Upper lobe of right lung (tissue), 1 donor: ENCODE measurements at places on chromosomes 2 and 18. TPM values are rescaled to one million over a fixed set of nuclear protein-coding genes. Genes with fewer than 3 reads are reported as not detected.

GRCh38 chr2:61493523-61493942, 22.6 kb upstream of the USP34 start:
- DNase-seq = no peak

GRCh38 chr2:151071382-151071781, 190.3 kb downstream of the RBM43 start:
- DNase-seq = no peak

DNA sequence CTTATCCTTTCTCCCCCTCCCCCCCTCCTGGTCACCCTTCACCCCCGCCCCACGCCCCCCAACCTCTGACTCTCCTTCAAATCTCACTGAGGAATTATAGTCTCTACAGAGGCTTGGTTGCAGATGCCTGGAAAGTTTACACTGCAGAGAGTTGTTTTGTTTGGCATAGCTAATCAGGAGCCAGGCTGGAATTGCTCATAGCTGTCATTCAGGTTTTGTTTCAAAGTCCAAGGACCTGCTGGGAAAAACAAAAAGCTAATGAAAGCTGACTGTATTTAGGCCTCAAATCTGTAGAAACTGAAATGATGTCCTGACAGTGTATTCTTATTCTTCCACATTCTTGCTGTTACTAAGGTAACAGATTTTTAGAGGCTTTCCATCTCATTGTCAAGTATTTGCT, 22.6 kb downstream of the GREB1L start:
- no peak for DNase-seq

Gene CXCR2
- total RNA-seq = 9.0 TPM

Gene TCF23
- total RNA-seq = not detected

DNA sequence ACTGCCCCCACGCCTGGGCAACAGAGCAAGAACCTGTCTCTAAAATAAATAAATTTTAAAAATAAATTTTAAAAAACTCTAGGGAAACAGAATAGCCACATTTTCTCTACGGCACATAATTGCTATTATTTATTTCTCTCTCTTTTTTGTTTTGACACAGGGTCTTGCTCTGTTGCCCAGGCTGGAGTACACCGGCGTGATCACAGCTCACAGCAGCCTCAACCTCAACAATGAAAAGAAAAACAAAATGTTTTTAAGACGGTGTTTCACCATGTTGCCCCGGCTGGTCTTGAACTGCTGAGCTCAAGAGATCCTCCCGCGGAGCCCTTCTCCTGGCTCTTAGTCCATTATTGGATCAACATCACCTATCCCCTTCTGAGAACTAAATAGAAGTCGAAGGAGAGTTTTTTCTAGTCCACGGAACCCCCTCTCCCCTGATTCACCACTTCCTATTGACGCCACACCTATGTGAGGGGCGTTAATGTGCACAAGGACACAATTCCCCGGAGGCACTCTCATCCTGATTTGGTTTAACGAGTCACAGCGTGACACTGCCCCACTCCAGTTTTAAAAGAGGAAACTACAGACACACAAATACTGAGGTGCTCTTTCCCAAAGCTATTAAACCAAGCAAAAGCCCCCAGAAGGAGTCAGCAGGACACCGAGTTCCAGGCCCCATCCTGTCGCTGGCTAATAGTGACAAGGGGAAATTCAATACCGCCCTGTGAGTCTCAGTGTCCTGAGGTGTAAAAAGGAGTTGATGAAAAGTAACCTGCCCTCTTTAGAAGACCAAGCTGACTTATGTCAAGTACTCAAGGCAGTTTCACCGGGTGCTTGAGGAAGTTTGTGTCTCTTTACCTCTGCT, 1.1 kb downstream of the NPC1 start:
- no peak for DNase-seq

GRCh38 chr2:148814860-148815419, 60.1 kb upstream of the KIF5C start:
- no peak for DNase-seq

Gene PIKFYVE
- 32.5 TPM for total RNA-seq

DNA sequence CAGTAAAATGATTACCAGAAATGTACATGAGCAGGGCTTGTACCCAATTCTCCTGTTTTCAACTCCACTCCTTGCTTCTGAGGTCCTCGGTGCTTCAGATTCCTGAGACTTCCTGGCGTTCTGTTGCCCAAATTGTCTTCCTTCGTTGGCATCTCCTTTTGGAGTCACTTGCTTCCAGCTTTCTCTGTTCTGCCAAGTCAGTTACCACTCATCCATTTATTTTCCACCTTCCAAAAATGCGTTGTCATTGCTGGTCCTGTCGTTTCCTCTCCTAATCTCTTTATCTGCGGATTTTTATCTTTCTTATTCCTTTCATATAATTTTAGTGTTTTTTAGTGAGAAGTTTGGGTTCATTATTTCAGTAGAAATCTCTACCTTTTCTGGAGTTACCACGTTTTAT, 18.5 kb upstream of the EFR3B start:
- DNase-seq = no peak

Gene SNTG2
- total RNA-seq = 3.6 TPM

- no peak for DNase-seq
These were observed 72.2 kb upstream of the MEIS1 start for GRCh38 chr2:66362701-66363100.

DNA sequence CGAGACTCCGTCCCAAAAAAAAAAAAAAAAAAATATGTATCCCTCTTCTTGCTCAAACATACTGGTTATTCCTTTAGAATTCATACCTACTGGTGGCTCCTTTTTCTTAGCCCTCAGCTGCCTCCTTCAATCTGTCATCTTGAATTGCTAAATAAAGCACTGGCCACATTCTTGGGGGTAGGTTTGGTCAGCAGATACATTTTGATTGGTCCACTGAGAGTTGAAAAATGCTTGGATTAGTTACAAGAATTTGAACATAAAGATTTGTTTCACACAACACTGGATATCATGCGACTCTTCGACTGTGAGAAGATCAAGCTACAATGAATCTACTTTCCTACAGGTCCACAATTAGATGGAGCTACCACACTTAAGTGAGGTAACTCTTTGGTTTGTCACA, 906.1 kb upstream of the SLC39A10 start:
- no peak for DNase-seq

Gene EGR4
- not detected for total RNA-seq

- no peak for DNase-seq
These were observed 16.8 kb downstream of the AKAIN1 start for GRCh38 chr18:5180254-5180653.

Gene SIX3
- total RNA-seq = not detected

- DNase-seq = no peak
These were observed 525.8 kb upstream of the LINC00305 start for GRCh38 chr18:64674694-64675093.

- DNase-seq = no peak
These were observed 465 bp downstream of the SEPTIN10 start for GRCh38 chr2:109613081-109613921.

- no peak for DNase-seq
These were observed 69.0 kb downstream of the DDX1 start for GRCh38 chr2:15660491-15661294.

GRCh38 chr2:152584301-152584700, 133.0 kb downstream of the PRPF40A start:
- DNase-seq = no peak

Gene SAG
- total RNA-seq = not detected

- DNase-seq = no peak
These were observed 41.1 kb downstream of the UPP2 start for GRCh38 chr2:158142568-158143332.

Gene SERPINB7
- 0.29 TPM for total RNA-seq

DNA sequence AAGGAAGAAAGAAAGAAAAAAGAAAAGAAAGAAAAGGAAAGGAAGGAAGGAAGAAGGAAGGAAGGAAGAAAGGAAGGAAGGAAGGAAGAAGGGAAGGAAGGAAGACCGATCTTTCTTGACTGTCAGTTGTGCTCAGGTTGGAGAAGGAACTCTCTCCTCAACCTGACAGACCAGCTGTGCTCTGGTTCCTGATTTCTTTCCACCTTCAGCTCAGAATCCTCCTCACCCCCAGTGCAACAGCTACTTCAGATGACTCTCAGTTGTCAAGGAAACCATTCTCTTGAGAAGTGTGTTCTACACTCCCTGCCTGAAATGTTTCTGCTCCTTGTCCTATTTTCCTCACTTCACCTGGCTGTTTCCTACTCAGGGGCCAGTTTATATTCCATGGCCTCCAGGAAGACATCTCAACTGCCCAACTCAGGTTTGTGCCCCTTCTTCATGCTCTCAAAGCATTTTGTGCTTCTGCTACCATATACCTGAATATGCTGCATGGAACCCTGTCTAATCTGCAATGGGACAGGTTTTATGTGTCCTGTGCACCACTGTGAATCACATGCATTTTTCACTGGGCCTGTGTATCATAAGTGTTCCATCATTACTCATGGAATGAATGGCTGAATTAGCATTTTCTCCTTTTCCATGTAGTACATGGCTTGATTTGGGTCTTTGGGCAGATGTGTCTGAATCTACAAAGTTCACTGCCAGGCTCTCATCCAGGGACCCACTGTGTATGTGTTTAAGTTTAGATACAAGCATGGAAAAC, 32.8 kb upstream of the DOCK10 start:
- no peak for DNase-seq

Gene CHST9
- total RNA-seq = 0.03 TPM

- DNase-seq = no peak
These were observed 37.3 kb downstream of the DARS1 start for GRCh38 chr2:135948141-135948540.

Gene CHRNG
- total RNA-seq = not detected

GRCh38 chr2:164028814-164029534, 293.2 kb upstream of the FIGN start:
- no peak for DNase-seq

DNA sequence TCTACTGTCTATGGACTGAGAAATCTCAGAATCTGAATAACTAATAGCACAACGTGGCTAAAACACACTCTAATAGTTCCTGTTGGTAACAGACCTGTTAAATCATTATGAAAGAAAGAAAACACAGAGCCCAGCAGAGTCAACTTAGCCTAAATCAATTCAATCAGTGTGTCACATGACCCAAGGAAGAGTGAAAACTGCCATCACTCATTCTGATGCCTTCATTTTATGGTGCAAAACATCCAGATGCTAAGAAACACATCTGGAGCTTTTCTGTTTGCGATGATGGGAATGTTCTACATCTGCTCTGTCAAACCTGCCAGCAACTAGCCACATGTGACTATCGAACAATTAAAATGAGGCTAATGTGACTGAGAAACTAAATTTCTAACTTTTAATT, 295.7 kb upstream of the TRIB2 start:
- no peak for DNase-seq

DNA sequence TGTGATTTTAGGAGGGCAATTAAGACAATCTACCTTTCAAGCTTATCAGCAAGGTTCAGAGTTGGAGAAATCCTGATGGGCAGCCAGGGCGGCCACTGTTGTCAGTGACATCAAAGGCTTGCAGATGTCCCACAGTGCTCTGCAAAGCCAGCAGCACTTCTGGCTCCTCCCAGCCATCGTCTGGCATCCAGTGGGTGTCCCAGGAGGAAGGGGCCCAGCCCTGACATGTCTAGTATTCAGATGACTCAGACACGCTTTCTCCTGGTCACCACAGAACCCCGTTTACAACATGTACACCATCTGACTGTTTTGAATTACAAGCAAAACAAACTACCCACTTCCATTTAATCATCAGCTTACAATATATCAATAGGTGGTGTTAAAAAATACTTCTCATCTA, 61.4 kb downstream of the CYRIA start:
- no peak for DNase-seq

Gene LOXL3
- total RNA-seq = 8.1 TPM

DNA sequence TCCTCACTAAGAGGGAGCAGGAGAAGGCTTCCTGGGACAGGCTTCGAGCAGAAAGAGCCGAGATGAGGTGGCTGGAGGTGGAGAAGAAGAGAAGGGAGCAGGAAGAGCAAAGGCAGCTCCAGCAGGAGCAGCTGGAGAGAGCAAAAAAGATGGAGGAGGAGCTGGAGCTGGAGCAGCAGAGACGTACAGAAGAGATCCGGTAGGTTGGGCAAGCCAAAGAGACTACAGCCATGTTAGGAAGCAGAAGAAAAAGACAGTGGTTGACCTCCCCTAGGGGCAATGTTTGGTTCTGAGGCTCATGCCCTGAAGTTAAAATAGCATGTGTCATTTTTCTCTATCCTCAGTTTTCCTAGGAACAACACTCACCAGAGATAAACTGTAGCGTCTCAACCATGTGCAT, 45.1 kb downstream of the SUMO1 start:
- no peak for DNase-seq

GRCh38 chr2:232207174-232207573, 171.4 kb upstream of the ALPP start:
- no peak for DNase-seq

- DNase-seq = no peak
These were observed 576 bp downstream of the NYAP2 start for GRCh38 chr2:225400060-225400511.

Gene AKAIN1
- total RNA-seq = not detected

DNA sequence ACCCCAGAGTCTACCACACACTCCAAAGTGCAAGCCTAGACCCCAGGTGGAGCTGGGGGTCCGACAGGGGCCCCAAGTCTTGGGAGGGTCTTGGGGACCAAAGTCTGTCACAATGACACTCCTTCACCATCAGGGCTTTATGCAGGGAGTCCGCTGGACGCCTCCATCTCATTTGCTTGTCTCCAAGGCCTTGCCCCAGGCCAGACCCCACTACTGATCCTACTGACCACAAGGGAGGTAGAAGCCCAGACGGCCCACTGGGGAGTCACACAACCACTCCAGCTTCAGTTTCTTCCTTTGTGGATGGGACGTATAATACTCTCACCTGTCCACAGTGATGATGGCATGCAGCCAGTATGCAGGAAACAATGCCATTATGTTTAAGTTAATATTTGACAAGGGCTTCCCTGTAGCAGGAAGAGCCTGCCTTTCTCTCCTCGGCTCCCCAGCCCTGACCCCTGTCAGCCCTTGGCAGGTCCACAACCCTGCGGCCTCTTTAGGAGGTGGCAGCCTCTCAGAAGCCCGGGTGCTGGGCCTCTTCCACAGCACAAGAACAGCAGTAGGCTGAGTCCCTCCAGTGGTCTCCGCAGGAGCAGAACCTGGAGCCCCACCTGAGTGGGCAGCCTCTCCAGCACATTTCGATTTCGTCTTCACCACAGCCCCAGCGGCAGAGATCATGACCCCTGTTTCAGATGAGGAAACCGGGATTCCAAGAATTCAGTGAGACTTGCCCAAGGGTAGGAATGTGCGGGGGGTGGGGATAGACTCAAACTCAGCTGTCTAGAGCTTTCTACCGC, 6.5 kb downstream of the BIN1 start:
- peak; percentile 61 for DNase-seq

Gene SERPINB2
- total RNA-seq = 0.38 TPM

GRCh38 chr2:238237431-238238135, 2.3 kb downstream of the HES6 start:
- peak; percentile 27 for DNase-seq

Gene SKA1
- 0.52 TPM for total RNA-seq

DNA sequence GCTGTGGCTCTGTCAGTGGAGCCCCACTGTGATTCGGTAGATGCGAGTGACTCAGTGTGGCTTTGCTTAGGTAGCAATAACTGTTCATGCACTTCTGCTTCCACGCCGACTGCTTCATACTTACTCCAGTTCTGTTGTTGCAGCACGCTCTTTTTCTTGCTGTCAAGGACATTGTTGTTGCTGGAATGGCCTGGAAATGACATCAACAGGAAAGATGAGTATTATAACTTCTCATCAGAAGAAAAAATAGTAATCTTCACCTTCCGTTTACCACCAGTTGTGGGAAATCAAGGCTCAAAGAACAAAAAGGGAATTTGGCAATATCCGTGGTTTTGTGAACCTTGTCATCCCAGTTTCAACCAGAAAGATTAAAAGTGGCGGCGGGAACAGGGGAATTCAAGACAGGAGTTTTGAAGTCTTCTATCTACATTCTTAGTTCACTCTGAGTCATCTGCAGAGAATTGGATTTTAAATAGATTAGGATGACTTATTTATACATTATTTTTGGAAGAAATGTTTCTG, 8.3 kb downstream of the TM4SF20 start:
- DNase-seq = no peak

- no peak for DNase-seq
These were observed 53.4 kb downstream of the SPIRE1 start for GRCh38 chr18:12604445-12605007.
